Psoas muscle (tissue), 8 donors: ENCODE measurements at places on chromosomes 7 and 10. TPM values are rescaled to one million over a fixed set of nuclear protein-coding genes. Genes with fewer than 3 reads are reported as not detected.

GRCh38 chr7:114150689-114151088 is 231.9 kb upstream of the PPP1R3A start:
- no peak for DNase-seq

The PRKCQ gene
- 76.3 TPM for total RNA-seq

The FOXP2 gene
- total RNA-seq = 6.7 TPM

DNA sequence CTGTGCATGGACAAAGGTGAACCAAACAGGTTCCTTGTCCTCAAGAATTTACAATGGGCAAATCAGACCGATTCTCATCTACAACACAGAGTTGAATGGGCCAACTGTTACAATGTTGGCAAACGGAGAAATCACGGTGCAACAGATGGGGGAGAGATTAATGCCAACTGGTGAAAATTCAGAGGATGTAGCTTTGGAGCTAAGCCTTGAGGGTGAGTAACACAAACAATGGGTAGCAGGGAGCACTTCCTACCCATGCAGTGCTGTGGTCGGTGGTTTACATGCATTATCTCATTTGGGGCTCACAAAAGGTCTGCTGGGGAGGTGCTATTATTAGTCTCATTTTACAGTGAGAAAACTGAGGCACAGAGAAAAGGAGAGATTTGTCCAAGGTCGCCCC is 902 bp upstream of the NFE2L3 start:
- no peak for DNase-seq

DNA sequence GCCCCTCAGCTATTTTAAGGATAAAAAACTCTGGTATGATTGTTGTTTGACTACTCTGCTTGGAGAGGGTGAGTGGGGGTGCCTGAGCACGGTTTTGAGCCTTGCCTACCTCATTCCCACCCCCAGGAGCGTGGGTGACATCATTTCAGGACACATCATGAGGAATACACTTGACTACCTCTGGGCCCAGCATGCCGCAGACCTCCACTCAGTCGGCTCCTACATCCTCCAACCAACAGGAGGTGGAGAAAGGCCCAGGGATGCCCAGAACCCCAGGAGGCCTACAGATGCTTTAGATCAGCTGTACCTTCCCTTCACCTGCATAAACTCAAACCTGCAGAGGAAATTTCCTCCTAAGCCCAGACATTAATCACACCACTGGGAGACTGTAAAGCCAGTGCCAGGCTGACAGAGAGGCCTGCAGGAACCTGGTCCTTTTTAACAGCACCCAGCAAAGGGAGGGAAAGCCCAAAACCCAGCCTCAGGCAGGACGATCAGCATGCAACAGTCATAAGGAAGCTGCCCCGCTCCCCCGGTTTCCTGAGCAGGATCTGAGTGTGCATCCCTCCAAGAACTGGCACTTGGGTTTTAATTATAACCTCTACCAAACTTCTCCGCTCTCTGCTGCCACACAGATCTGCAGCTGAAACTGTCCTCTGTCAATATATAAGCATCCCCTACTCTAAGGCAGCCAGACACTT is 61.7 kb upstream of the ZNRF2 start:
- DNase-seq = no peak

DNA sequence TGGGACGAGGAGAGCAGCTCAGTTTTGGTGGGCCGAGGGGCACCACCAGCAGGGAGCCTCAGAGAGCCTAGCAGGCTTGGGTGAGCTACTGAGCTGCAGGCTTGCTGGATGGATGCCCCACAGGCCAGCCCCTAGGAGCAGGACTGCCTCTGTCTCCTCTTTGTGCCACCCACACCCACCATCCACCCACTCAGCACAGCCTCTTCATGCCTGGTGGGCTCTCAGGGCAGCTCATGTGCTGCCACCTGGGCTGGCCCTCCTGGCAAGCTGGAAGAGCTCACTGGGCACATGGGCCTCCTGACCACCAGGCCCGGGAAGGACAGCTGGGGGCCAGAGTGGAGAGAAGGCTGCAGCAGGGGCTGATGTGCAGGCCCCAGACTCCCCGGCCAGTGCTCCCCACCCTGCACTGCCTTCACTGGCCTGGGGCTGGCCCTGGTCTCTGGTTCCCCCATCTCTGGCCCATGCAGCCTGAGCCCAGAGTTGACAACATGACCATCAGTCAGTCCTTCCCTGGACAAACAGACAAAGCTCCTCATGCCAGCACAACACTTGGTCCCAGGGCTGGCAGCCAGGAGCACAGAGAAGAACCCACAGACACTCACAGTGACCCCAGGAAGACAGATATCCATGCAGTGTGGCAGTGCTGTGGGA is 8.2 kb downstream of the RASGEF1A start:
- no peak for DNase-seq

DNA sequence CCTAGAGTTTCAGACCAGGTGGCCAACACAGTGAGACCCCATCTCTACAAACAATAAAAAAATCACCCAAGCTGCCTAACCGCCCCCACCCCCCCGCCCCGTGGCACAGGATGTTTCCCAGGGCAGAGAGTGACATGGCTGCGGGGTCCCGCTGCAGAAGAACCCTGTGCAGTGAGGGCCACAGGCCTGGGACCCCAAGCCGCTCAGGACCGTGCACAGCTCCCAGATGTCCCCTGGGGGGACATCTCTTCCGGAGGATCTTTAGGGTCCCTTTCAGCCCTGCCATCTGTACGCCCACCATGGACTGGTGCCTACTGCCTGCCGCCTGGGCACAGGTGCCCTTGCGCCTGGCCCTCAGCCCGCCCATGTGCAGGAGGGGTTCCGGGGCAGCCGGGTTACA is 373.6 kb downstream of the DNAJB6 start:
- no peak for DNase-seq

The SFTPA1 gene
- 0.64 TPM for total RNA-seq

- no peak for DNase-seq
Observed at GRCh38 chr10:104304356-104304745, 33.9 kb downstream of the ITPRIP start.

DNA sequence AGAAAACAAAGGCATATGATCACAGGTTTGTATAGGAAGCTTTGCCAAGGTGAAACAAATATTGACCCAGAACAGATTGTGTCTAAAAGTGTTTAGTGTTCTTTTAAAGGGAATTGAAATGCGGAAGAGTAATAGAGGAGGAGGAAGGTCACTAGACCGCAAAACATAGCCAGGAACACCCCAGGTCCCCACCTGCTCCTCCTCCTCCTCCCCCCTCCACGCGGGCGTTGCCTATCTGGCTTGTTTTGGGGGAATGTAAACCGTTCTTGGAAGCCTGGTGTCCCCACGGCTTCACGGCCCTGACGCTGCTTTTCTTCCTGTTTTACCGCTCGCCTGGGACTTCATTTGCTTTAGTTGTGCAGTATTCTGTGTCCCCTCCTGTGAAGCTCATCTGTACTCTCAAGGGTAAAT is 81.0 kb upstream of the PFKP start:
- no peak for DNase-seq

The LIPF gene
- not detected for total RNA-seq

GRCh38 chr7:148791546-148791945 is 92.5 kb downstream of the EZH2 start:
- no peak for DNase-seq

- DNase-seq = no peak
Observed at GRCh38 chr7:42103456-42103855, 133.6 kb downstream of the GLI3 start.

DNA sequence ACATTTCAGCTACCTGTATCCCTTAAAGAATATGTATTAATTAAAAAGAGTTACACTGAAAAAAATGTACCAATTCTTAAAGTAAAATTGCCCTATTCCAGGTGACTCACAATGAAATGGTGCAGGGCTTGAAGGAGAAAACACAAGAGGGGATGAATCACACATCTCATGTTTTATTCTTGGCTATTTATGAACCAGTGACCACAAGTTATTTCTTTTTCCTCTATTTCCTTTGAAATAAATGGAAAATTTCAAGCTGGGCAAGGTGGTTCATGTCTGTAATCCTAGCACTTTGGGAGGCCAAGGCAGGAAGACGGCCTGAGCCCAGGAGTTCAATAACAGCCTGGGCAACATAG is 106.8 kb downstream of the UBE2H start:
- DNase-seq = no peak

GRCh38 chr7:34758111-34758601 is 100.1 kb downstream of the NPSR1 start:
- DNase-seq = no peak

DNA sequence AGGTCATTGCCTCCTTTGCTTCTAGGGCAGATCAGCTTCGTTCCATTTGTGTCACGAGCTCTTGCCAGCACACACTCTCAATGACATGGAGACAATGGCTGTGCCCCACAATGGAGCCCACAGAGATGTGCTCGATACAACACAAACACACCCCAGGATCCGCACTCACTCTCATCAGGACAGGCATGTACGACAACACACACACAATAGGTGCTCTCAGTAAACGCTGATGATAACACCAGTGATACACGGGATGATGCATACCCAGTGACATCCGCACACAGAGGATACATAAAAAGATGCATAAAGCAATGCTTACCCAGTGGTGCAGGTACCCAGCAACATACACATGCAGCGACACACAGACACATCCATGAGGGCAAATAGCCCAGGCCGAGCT is 61.2 kb upstream of the LBX1 start:
- no peak for DNase-seq
